ENCODE measurements at places on chromosomes 4 and X.

GRCh38 chr4:102828497-102828808 is 1.1 kb upstream of the UBE2D3 start:
- no peak for DNase-seq

DNA sequence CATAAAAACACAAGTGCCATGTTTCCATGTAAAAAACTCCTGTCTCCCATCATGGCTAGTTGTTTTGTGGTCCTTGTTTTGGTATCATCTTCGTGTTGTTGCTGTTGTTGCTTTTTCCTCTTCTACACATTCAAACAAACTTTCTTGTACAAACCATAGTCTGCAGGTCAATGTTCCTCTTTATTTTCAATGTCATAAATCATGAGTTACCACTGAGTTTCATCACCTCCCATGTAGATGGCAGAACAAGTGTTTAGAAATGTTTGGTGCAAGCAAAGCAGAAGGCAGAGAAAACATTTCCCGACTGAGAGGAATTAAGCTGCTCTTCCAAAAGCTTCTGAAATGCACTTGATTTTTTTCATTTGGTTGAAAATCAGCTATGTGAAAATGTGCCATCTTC is 166.0 kb downstream of the ANTXR2 start:
- no peak for DNase-seq

DNA sequence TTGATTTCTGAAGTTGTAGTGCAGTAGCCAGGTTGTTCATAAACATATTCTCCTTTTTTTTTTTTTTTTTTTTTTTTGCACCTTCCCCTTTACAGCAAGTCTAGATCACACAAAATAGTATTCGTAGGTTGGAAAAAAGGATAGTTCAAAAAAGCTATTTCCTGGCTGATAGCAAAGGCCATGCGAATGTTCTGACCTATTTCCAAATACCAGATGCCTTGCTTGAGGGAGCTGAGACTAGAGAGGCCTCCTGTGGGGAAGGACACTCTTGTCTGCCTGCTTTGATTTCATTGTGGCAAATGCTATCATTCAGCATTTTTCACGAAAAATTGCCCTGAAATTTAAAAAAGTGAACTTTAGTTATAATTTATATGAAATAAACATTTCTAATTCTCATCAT is 111.4 kb downstream of the MAD2L1 start:
- no peak for DNase-seq

- no peak for DNase-seq
These were observed 281.7 kb downstream of the ZNF674 start for GRCh38 chrX:46263494-46263893.

- peak; percentile 47 for DNase-seq
These were observed 56.7 kb upstream of the COL25A1 start for GRCh38 chr4:109359040-109359646.

GRCh38 chrX:11267425-11267824 is 25.8 kb upstream of the AMELX start:
- no peak for DNase-seq

- DNase-seq = no peak
These were observed 27.1 kb upstream of the HGFAC start for GRCh38 chr4:3414421-3415279.

DNA sequence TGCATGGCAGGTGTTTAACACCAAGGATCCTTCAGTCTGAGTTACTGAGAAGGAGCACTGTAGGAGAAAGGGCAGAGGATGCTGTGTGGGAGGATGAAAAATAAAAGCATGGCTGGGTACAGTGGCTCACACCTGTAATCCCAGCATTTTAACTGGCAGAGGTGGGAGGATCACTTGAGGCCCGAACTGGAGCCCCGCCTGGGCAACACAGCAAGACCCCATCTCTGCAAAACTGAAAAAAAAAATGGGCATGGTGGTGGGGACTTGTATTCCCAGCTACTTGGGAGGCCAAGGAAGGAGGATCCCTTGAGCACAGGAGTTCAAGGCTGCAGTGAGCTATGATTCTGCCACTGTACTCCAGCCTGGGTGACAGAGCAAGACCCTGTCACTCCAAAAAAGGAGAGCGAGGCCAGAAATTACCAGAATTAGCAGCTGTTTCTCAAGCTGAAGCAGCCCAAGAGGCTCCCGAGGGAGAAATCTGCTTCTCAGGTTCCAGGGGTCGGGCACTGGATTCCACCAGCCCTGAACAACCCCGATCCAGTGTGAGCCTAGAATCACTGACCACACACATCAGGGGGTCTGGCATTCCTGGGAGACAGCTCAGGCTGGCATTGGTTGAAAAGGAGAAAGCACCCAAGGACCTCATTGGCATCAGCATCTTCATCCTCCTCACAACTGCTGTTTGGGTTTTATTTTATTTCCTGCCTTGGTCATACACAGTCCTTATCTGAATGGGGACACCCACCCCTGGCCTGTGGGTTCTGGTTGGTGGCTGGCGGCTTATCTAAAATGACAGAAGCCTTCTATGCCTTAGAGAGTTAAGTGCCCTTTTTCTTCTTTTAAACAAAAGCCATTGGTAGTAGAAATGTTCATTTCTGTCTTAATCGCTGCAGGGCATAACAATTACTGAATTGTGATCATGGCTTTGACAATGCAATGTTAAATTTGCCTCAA is 66.3 kb upstream of the TRIM2 start:
- no peak for DNase-seq

- DNase-seq = peak; percentile 57
These were observed 91.0 kb upstream of the TRIM2 start for GRCh38 chr4:153113061-153113837.

GRCh38 chr4:1248245-1249147 is at the start of gene CTBP1:
CTBP1 (minus strand) TSS chr4:1249130; CDS start chr4:1241331, 7,799 bp downstream.
- peak; percentile 89 for DNase-seq

- DNase-seq = no peak
These were observed 151.0 kb downstream of the C4orf33 start for GRCh38 chr4:129246910-129247461.

GRCh38 chr4:10421344-10422055 is 35.7 kb downstream of the ZNF518B start:
- no peak for DNase-seq

- peak; percentile 21 for DNase-seq
These were observed 7.2 kb upstream of the MRFAP1 start for GRCh38 chr4:6633091-6633906.

GRCh38 chrX:72346302-72346949 is 40.7 kb upstream of the CITED1 start:
- DNase-seq = no peak

- DNase-seq = no peak
These were observed 207.9 kb downstream of the HS6ST2 start for GRCh38 chrX:132750331-132751062.

DNA sequence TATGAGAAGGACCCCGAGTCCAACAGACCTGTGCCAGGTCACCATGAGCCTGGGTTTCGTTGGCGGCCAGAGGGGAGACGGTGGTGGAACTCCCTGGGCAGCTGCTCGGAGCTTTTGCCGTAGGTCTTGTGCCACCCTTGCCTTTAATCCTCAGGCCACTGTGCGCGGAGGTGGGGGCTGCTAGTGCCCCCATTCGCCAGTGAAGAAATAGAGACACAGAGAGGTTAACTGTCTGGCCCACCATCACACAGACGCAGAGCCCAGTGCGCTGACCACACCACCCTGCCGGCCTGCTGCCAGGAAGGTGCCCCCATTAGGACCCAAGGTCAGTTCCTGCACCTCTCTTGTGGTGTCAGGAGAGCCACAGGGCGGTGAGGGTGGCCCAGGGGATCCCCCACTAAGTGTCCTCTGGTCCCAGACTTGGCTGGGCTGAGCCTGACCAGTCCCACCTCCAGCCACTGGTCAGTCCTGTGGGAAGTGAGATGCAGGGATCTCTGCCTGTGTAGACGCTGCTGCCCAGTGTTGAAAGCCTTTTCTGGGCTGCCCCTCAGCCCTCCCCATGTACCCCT is 28.3 kb upstream of the HTRA3 start:
- no peak for DNase-seq

DNA sequence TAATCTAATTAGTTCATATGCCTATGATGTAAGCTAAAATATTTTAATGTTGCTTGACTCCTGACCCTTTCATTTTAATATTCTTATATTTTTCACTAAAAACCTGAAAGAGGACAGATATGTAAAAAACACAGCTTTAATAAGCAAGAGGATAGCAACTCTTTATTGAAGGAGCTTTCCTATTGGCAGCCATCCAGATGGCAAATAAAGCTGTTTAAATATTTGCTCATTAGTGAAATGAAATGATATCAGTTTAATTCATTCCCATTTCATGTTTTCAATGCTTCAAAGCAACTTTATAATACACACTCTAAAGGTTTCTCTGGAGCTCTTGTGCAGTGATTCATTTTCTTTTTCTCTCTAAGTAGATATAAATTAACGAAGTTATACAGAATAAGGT is 473.4 kb downstream of the PCDH7 start:
- no peak for DNase-seq

GRCh38 chrX:70434914-70435586 is 9.6 kb upstream of the DLG3 start:
- no peak for DNase-seq

DNA sequence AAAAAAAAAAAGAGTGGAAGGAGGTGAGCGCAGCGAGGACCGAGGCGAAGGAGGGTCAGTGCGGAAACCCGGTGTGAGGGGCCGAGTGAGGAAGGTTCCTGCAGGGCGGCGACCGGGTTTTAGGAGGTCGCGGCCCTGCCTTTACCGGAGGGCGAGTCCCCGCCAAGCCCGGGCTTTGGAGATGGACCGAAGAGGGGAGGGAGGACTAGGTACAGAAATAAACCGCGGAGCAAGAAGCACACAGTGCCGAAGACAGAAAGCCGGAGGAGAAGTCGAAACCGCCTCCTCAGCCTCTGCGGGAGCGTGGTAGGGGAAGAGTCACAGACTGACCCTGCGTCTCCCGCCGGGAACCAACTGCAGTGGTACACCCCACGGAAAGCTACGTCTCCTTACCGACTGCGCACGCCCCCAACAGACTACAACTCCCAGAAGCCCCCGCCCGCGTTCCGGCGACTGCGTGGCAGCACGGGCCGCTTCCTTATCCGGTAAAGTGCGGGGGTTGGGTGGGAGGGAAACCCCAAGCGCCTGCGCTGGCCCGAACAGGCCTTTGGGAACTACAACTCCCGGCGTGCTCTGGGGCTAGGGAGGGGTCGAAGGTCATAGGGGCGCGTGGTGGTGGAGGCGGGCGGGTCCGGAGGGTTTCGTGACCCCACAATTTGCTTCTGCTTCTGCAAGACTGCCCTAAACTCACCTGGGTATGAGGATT is at the start of gene NFXL1:
Gene NFXL1, minus strand, starts transcription at position 364 of the 706 bp plus-strand sequence. CDS start 380 bp downstream, outside the sequence.
- peak; percentile 98 for DNase-seq

GRCh38 chr4:146143888-146144287 is 31.6 kb upstream of the LSM6 start:
- DNase-seq = no peak

GRCh38 chr4:612052-612748 is 13.2 kb upstream of the PDE6B start:
- no peak for DNase-seq

GRCh38 chr4:57989430-57989829 is 879.2 kb upstream of the IGFBP7 start:
- no peak for DNase-seq

- no peak for DNase-seq
These were observed 10.8 kb downstream of the DGKQ start for GRCh38 chr4:962231-963208.

DNA sequence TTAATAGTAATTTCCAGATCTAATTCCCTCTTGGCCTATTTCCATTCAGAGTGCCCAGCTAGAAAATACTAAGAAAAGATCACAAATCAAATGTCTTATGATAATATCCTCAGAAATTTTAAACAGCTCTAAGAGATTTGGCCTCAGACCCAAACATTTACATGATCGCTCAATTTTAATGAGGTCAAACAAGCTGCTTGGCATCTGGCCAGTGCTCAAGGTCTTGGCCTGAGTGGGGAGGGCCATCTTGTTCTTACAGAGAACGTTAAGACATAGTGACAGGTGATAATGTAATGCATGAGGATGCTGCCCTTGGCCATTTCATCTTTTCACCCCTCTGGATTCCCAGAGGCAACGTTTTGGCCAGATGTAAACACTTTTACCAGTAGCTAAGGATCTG is 159.2 kb upstream of the SLC7A11 start:
- no peak for DNase-seq

DNA sequence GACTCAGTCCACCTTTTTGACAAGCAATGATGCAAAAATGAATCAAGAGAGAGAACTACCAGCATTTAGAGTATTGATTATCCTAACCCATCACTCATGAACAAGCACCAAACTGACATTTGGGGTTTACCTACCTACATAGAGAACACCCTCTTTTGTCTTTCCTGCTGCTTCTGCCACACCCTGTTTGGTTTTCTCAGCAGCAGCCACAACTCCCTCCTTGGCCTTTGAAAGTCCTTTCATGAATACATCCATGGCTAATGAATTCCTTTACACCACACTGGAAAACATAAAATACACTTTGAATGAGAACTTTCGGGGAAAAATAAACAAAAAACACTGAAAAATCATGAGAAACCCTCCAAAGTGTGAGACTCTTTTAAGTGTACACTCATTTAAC is 1.5 kb downstream of the SNCA start:
- no peak for DNase-seq

- DNase-seq = no peak
These were observed 1.6 kb upstream of the JCHAIN start for GRCh38 chr4:70667740-70668535.

DNA sequence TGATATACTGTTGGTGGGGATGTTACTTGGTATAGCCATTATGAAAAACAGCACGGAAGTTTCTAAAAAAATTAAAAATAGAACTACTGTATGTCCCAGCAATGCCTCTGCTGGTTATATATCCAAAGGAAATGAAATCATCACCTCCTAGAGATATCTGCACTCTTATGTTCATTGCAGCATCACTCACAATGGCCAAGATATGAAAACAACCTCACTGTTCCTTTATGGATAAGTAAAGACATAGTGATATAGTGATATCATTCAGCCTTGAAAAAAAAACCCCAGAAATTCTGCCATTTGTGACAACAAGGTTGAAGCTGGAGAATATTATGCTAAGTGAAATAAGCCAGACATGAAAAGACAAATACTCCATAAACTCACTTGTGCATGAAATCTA is 543.8 kb upstream of the SLIT2 start:
- no peak for DNase-seq

DNA sequence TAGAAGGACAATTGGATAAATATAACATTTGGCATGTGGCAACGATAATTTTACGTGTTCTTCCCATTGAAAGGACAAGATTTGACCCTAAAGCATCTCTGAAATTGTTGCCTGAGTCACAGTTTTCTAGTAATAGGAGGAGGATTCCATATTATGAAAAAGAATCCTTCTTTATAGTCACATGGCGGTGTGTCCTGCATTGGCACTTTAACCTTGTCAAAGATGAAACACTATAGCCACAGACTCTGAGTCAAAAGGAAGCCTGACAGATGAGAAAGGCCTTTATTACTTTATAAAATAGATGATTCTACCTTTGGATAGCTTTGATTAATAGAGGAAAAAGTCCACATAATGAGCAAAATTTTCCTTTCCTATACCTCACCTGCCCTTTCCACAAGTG is 11.5 kb downstream of the LNX1 start:
- DNase-seq = no peak

DNA sequence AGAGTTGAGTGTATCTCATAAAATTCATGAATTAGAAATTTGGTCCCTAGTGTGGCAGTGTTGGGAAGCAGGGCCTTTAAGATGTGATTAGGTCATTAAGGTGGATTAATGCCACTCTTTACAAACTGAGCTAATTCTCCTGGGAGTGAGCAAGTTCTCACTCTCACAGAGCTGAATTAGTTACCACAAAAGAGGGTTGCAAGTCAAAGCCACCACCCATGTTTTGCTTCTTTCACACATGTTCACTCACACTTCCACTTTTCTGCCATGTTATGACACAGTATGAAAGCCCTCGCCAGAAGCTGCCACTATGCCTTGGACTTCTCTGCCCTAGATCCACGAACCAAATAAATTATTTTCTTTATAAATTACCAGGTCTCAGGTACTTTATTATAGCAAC is 332.1 kb downstream of the ARAP2 start:
- DNase-seq = no peak

GRCh38 chrX:33032700-33033099 is 178.6 kb downstream of the DMD start:
- no peak for DNase-seq

All from activated CD4-positive, alpha-beta T cell treated with anti-CD3 and anti-CD28 coated beads, Interleukin-10, Interleukin-2, amounts not matched to agents 100 ng/mL and 50 ng/mL, durations not matched to agents 16 hours and 8 hours (primary cell).